Activated CD4-positive, alpha-beta T cell treated with anti-CD3 and anti-CD28 coated beads, Interleukin-2, amount 10 ng/mL, durations not matched to agents 24 days and 14 days (primary cell): ENCODE measurements at places on chromosomes 16 and 17.

- DNase-seq, result no peak
These were observed 14.8 kb downstream of the VASN start for GRCh38 chr16:4386451-4386805.

DNA sequence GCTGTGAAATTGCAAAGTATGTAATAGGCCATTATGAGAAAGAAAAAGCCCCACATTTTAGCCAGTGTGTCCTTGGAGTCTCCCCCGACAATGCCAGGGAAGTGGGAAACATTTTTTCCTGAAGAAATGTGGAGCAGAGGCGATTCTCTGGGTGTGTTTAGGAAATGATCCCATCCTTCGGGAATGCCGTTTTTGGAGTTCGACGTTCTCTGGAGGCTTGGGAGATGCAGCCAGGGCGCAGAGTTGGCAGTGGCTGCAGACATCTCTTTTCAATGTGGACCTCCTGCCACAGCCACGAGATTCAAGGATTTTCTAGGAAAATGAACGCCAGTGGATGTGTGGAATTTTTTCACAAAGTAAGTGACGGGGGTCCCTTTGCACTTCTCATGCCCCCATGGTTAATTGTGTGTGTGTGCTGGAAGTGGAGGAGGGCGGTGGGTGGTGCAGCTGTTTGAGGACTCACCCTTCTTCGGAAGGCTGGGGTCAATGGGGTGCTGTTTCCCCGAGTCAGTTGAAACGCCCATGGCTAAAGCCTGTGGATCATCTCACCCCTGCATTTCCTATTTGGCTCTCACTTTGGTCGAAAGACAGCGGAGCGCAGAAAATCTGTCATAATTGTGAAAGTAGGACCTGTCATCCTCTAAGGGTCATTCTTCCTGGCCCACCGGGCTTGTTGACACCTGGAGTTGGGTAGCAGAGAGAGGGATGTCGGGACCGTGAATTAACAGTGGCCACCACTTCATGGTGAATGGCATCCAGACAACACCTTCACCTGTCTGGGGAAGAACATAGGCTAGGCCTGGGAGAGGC lies 73.2 kb downstream of the CMIP start:
- no peak for DNase-seq

GRCh38 chr17:71224824-71225575 lies 895.8 kb upstream of the SOX9 start:
- DNase-seq, result no peak

- no peak for DNase-seq
These were observed 7.7 kb downstream of the GINS3 start for GRCh38 chr16:58399718-58400633.

GRCh38 chr17:10025976-10026901 lies 121.2 kb upstream of the RCVRN start:
- DNase-seq, result no peak

GRCh38 chr17:69430488-69430887 lies 16.0 kb downstream of the MAP2K6 start:
- DNase-seq, result no peak

DNA sequence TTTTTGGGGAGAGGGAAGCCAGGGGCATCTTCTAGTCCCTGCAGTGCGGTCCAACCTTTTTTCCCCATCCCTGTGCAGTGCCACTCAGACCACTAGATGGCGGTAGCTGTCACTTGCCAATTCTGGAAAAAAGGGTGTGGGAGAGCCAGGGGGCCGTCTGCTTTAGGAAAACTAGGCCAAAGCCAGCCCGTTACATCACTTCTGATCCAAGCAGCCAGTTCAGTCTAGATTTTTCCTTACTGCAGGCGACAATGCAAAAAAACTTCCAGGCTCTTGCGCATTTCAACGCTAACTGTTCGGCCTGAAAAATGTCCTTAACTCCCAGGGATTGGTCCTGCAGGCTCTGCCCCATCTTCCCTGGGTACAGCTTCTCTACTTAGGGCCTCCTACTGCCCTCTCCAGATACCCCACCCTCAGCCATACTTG lies 69.2 kb upstream of the CES5A start:
- peak; percentile 84 for DNase-seq

DNA sequence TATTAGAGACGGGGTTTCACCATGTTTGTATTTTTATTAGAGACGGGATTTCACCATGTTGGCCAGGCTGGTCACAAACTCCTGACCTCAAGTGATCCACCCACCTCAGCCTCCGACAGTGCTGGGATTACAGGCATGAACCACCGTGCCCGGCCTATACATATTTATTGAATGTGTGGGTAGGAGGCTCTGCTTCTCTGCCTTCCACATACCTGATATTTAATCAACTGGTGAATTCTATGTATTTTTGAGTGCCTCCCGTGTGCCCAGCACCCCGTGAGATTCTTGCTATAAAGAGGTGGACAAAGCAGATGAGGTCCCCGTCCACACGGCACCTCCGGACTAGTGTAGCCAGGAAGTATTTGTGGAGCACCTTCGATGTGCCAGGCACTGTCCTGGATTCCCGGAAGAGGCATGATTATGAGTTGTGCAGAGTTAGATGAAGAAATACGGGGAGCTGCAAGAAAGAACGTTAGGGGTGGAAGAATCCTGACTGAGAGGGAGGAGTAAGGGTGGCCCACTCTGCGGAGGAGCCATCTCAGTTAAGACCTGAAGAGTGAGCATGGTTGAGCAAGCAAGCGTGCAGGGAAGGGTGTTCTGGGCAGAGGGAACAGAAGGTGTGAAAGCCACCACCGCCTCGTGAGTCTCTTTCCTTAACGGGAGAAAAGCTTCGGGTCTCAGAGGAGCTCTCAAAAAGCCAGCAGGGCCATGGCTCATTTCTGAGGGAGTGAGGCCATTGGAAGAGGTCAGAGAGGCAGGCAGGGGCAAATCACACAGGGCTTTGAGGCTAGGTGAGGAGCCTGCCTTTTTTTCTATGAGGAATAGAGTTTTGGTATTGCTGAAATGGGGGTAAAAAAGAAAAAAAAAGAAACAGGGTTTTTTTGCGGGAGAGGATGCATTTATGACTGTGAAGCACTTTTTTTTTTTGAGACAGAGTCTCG lies 21.2 kb downstream of the CRISPLD2 start:
- no peak for DNase-seq
